Progenitor cell of endocrine pancreas (in vitro differentiated cells): ENCODE measurements at places on chromosomes 7 and 10.

GRCh38 chr7:128783143-128783861, 7.7 kb upstream of the OPN1SW start:
- no peak for DNase-seq

DNA sequence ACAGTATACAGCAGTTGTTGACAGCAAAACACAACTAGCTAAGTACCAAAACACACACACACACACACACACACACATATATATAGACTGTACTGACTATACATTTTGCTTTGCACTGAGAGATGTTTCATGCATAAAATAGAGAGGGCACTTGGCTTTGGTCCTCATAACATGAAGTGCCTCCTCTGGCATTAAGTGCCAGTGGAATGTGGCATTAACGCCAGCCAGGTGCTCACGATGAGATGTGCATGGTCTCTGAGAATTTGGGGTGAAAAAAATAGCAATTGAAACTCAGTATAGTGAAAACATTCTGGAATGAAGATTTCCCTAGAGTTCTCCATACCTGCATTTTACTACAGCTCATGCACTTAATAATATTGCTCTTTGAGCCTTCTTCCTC, 70.0 kb upstream of the INSYN2A start:
- no peak for DNase-seq

- DNase-seq = no peak
These were observed 33.7 kb upstream of the DPYSL4 start for GRCh38 chr10:132152896-132153580.

DNA sequence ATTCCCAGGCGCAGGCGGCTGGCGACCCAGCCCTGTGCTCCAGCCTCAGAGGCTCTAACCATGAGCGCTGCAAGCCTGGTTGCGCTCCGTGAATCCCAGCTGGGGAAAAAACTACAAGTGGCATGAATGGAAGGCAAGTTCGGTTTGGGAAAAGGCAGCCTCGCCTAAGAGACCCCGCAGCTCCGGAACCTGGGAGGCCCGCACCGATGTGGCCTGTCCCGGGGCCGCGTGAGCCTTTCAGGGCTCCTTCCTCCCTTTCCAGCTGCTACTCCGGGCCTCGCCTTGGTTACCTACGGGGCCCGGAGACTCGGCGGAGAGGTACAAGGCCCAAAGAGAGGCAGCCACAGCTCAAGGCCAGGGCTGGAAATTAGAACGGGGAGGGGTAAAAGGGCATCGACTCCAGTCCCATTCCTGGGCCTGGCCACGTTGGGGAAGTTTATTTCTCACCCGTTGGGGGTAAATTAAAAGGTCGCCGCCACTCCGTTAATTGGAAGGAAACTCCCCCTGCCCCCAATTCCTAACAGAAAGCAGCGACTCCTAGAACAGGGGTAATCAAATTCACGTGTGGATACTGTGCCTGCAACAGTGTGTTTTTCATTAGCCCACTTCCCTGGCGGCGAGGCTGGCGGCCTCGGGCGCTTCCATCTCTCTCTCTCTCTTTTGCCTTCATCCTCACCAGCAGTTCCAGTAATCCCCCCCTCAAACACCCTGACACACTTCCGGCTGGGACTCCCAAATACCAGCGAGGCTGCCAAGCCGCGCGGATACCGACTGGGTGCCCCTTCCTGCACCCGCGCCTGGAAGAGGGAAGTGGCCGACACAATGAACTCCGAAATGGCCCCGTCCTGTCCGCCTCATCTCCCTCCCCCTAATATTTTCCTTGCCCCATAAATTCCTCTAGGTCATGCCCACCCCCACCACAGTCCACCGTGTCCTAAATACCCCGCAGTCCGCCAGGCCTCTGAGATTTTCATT, 1.5 kb upstream of the HOXA9 start:
- DNase-seq = no peak

DNA sequence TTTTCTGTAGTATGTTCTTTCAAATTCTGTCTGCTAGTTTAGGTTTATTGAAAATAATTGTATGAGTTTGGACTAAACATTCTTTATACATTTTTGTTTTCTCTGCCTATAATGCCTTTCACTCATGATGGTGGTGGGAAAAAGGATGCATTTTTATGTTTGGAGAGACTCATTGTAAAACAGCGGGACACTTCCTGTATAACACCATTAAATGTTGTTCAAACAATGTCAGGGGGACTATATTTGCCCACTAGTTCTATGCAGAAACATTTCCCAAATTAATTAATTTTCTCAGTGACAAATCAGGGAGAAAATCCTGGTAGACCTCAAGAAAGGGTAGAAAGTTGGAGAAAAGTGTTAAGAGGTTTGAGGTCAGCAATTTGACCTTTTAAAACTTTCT, 207.7 kb downstream of the MALRD1 start:
- no peak for DNase-seq

- no peak for DNase-seq
These were observed 15.4 kb downstream of the NFE2L3 start for GRCh38 chr7:26167303-26167934.

DNA sequence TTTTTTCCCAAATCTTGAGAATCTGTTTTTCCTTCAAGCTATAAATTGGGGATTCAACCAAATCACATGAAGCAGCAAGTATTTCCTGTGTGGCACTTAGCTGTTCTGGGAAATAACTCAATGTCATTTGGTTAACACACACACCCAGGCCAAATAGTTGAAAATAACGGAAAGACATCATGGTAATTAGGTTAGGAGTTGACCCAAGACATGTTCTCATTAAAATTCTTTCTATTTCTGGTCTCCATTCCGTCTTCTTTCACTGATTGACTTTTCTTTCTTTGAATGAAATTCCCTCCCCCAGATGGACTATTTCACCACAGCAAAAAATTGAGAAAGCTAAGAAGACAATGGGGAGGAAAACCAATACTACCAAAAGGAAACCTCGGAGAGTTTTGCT, 30.5 kb downstream of the NRP1 start:
- no peak for DNase-seq

GRCh38 chr7:111363099-111363498, 199.2 kb downstream of the IMMP2L start:
- DNase-seq = no peak

DNA sequence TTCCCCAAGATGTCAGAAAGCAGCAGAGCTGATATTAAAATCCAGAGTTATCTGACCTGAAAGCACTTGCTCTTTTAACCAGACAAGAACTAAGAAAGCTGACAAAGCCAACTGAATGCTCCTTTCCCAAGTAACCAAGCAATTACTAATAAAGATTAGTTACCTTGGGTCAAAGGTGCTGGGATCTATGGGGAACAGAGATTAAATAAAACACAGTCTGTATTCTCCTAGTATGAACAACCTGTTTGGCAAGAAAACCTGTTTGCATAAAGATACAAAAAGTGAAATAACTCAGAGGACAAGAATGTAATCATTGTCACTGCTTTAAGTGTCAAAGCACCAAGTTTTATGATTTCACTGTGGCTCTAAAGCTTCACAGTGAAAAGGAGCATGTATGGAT, 35.7 kb downstream of the ITPRID1 start:
- DNase-seq = no peak

DNA sequence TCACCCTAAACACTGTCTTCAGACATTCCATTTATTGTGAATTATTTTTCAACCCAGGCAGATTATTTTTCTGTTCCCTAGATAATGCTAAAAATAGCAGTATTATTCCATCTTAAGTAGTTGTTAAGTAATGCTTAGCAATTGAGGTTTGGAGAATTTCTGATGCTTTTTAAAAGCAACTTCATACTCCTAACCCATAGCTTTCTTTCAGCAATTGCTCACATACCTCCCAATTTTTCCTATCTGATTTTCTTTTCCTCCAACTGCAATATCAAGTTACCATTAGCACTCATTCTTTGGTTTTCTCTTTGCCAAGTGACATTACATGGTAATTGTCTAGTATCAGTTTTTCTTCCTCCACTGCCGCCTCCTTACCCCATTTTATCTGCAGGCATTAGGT, 104.7 kb downstream of the GPR85 start:
- DNase-seq = no peak

DNA sequence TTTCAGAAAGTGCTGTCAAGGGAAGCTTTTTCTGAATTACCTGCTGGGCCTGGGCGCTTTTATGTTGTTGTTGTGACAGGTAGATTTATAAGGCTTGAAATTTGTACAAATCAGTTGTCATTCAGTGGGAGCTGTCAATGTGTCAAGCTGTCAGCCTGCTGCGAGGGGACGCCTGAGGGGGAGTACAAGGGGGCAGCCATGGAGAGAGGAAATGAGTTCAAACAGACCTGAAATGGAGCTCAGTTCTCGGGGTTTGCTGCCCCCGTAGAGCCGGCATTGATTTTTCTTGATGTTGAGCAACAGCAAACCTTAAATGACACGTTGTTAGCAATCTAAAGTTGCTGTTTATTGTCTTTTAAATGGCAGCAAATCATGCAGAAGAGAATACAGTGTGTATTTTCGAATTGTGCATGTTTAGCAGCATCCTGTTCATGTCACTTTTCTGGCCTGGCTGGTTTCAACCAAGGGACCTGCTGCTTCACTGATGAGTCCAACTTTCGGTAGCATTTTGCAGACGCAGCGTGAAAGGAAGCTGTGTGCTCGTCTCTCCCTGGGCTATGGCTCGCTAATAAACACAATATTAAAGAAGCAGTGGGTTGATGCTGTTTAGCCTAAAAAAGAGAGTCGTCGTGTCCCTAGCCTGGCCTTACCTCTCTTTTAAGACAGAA, 166.5 kb downstream of the LRMDA start:
- DNase-seq = no peak

GRCh38 chr7:42232275-42232674, 4.7 kb downstream of the GLI3 start:
- no peak for DNase-seq

DNA sequence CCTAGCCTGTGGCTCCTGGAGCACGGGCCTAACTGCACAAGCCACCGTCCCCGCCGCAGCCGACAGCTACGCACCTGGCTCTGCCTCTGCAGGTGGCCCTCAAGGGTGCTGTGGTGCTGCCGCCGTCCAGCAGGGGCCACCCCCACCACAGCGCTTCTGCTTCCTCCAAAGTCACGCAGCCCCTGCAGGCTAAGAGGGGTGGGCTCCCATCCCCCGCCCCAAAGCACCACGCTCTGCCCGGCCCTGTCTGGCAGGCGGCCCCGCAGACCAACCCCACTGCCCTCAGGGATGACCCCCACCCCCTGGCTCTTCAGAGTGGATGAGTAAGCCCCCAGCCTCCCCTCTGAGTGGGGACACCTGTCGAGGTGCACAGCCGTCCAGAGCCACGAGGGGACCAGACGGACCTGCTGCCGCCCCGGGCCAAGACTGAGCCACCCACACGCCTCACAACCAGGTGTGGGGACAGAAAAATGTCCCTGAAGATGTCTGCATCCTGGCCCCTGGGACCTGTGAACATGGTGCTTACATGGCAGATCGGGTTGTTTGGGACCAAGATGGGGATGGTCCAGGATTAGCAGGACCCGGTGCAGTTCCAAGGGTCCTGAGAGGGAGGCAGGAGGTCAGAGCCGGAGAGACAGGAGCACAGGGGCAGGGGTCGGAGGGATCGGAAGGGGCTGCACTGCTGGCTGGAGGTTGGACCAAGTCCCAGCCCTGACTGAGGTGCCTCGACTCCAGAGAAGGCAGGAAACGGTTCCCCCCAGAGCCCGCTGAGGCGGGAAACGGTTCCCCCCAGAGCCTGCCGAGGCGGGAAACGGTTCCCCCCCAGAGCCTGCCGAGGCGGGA, 9.0 kb upstream of the ADAP1 start:
- DNase-seq = no peak

GRCh38 chr7:26143298-26144048, 8.5 kb upstream of the NFE2L3 start:
- DNase-seq = no peak

DNA sequence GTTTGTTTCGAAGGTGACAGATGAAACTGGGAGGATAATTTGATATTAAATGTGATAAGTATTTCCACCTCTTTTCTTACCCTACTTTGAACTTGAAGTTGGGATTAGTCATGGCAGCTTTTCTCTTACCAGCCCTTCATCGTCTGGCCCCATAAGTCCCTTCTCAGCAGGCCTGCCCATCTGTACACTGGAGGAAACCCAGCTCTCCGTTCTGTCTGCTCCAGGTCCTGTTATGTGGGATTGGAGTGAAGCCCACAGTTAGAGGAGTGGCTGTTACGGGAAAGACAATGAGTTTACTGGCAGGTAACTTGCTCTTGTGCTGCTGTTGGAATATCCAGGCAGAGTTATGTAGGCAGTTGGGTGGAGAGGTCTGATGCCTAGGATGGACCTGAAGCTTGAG, 127.3 kb downstream of the CAMK1D start:
- no peak for DNase-seq

GRCh38 chr7:24705461-24705954, 51.8 kb downstream of the GSDME start:
- no peak for DNase-seq

GRCh38 chr7:50743893-50744292, 38.8 kb downstream of the GRB10 start:
- no peak for DNase-seq

DNA sequence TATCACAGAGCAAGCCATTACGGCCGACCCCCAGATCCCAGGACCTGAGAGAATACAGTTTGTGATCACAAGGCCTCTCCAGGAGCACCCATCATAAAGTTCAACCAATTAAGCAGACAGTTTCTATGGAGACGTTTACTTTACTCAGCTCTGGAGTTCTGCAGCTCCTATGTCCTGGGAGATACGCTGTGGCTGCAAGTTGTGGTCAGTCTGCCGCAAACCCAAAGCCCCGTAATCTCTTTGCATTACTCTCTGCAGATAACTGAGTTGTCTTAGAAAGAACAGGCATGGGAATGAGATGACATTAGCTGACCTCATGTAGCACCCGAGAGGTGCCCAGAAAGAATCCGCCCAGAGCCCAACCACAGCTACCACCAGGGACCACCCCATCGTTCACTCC, 305.1 kb downstream of the FGFR2 start:
- DNase-seq = no peak

- DNase-seq = no peak
These were observed 140.0 kb downstream of the PTPRN2 start for GRCh38 chr7:158447506-158448171.

GRCh38 chr7:155557778-155558177, 11.4 kb upstream of the CNPY1 start:
- DNase-seq = no peak

DNA sequence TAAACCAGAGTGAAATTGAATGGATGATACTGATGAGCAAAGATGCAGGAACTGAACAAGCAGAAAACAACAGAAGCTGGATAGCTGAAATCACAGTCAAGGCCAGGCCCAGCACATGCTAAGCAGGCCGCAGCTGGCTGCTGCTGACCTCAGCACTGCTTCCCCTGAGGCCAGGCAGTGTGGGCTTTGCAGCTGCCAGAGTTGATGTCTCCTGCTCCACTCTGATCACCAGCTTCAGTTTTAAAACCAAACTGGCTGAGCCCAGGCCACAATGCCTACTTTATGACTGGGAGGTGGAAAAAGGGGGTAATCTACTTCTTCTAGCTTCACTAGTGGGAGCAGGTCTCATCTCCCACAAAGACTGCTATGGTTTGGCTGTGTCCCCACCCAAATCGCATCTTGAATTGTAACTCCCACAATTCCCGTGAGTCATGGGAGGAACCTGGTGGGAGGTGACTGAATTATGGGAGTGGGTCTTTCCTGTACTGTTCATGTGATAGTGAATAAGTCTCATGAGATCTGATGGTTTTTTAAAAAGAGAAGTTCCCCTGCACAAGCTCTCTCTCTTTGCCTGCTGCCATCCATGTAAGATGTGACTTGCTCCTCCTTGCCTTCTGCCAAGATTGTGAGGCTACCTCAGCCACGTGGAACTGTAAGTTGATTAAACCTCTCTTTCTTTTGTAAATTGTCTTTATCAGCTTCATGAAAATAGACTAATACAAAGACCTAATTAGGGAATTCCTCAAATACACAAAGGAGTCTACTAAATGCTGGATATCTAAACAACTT, 136.4 kb upstream of the ITGB1 start:
- DNase-seq = no peak

- DNase-seq = no peak
These were observed 295.5 kb downstream of the AHR start for GRCh38 chr7:17593819-17594419.
